ENCODE measurements at places on chromosomes 1 and 21.

GRCh38 chr1:31977385-31978131 lies 36.1 kb upstream of the KHDRBS1 start:
- no peak for DNase-seq
- H3K27ac ChIP-seq, result no peak overlapping the region
- H3K27me3 ChIP-seq, result no peaks in the 10 kb centered on the region
- H3K36me3 ChIP-seq, result no peaks in the 10 kb centered on the region
- peaks cover 3% of the 10 kb centered on the region for H3K4me1 ChIP-seq
- H3K4me3 ChIP-seq, result no peak overlapping the region

DNA sequence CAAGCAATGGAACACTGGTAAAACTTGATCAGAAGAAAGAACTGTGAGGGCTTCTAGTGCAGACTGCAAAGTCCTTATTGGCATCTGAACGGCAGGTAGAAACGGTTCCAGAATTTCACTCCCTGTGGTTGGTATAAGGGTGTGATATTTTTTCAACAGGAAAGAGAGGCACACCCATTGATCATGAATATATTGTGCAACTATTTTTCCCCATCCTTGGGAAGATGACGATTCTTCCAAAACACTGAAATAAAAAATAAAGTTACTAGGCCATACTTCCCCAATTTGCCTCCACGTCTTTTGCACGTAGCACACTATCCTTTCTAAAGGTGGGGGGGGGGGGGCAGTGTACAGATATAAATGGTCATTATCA lies 49.6 kb downstream of the TARBP1 start:
- no peaks in the 10 kb centered on the region for H3K36me3 ChIP-seq
- no peak overlapping the region for H3K27ac ChIP-seq
- no peak overlapping the region for H3K4me3 ChIP-seq
- DNase-seq, result no peak

GRCh38 chr1:69737527-69738185 lies 169.9 kb downstream of the LRRC7 start:
- no peaks in the 10 kb centered on the region for H3K36me3 ChIP-seq
- no peak overlapping the region for H3K27ac ChIP-seq
- H3K27me3 ChIP-seq, result no peaks in the 10 kb centered on the region
- peak; percentile 86 for DNase-seq

DNA sequence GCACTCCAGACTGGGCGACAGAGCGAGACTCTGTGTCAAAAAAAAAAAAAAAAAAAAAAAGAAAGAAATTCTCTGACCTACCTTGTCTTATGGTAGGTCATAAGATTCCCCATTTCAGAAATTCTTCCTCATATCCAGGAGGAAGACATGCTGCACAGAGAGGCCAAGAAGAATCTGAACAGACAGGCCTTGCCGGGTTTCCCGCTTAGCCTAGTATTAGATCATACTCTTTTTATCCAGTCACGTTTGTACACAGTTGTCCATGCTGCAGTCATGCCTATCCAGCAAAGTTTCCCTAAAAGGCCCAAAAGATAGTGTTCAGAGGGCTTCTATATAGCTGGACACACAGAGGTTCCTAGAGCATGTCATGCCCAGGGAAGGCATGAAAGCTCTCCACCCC lies 93.6 kb upstream of the CHODL start:
- H3K27ac ChIP-seq, result no peak overlapping the region
- H3K36me3 ChIP-seq, result no peaks in the 10 kb centered on the region
- DNase-seq, result peak; percentile 48
- H3K27me3 ChIP-seq, result no peaks in the 10 kb centered on the region
- H3K4me1 ChIP-seq, result no peaks in the 10 kb centered on the region

DNA sequence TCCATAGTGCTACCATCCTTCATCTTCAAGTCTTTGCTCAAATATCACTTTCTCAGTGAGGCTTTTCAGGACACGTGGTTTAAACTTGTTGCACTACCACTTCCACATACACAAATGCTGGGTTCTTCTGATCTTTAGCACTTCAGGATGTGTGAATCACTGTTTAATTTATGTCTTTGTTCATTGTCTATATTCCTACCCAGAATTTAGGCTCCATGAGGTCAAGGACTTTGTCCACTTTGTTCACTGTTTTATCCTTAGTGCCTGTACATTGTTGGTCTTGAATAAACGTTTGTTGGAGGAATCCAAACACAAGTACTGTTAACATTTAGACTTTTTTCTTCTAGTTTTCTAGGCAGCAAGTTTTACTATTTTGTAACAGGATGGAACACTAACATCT lies 42.6 kb upstream of the RALGPS2 start:
- no peaks in the 10 kb centered on the region for H3K36me3 ChIP-seq
- H3K4me1 ChIP-seq, result peaks cover 2% of the 10 kb centered on the region
- no peak overlapping the region for H3K27ac ChIP-seq
- H3K4me3 ChIP-seq, result no peak overlapping the region
- no peaks in the 10 kb centered on the region for H3K27me3 ChIP-seq
- DNase-seq, result no peak

DNA sequence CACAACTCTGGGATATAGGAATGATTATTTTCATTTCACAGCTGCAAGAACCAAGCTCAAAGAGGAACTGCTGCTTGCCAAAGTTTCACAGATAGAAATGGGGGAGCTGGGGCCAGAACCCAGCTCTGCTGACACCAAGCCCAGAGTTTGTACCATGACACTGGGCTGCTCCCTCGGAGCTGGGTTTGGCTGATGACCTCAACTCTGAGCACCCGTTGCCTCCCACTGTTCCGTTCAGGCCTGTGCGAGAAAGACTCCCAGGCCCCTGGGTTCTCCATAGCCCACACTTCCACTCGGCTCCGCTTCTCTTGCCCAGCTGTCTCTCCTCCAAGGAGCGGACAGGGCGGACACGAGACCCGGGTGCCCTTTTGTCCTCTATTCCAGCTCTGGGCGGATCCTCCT lies 55.2 kb downstream of the NGF start:
- no peak overlapping the region for H3K27ac ChIP-seq
- H3K36me3 ChIP-seq, result peaks cover 4% of the 10 kb centered on the region
- H3K4me1 ChIP-seq, result peaks cover 4% of the 10 kb centered on the region
- no peaks in the 10 kb centered on the region for H3K27me3 ChIP-seq
- no peak overlapping the region for H3K4me3 ChIP-seq
- no peak for DNase-seq

DNA sequence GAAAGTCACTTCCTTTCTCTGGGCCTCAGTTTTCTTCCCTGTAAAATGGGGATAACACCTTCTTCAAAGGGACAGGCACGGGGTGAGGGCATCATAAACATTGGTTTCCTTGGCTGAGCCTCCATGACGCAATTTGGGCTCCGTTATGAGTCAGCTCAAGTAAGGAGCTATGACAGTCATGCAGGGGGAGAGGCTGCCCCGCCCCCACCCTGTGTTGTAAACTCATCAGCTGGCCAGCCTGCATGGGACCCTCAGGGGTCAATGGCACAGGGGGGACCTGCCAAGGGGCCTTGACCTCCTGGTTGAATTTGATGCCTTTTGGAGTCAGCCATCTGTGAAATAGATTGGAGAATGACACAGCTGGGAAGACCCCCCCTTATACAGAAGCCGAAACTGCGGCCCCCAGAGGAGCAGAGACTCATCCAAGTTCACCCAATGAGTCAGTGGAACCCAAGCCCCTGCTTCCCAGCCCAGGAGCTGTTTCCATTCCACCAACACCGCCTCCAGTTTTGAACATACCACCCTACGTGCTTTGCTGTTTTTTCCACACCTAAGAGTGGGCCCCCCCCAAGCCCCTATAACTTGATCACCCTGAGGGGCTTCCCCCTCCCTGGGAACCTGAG lies 36.8 kb upstream of the RUNX3 start:
- peak; percentile 11 for DNase-seq
- no peaks in the 10 kb centered on the region for H3K27me3 ChIP-seq
- no peak overlapping the region for H3K27ac ChIP-seq
- no peak overlapping the region for H3K4me3 ChIP-seq

DNA sequence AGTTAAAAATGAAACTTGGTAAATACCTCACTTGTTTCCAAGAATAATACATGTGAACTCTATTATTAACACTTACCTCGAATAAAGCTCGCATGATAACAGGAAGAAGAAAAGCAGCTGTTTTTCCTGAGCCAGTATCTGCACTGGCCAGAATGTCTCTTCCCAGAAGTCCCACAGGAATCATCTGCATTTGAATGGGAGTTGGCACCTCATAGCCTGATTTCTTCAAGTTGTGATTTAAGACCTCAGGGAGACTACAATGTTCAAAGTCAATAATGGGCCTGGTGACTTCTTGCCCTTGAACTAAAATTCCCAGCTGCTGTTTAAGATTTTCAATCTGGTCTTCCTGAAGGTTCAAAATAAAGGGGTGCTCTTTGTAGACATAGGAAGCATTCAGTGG lies 3.8 kb downstream of the DDX59 start:
- no peaks in the 10 kb centered on the region for H3K27me3 ChIP-seq
- no peaks in the 10 kb centered on the region for H3K4me1 ChIP-seq
- no peak overlapping the region for H3K4me3 ChIP-seq
- DNase-seq, result no peak
- peaks cover 12% of the 10 kb centered on the region for H3K36me3 ChIP-seq

DNA sequence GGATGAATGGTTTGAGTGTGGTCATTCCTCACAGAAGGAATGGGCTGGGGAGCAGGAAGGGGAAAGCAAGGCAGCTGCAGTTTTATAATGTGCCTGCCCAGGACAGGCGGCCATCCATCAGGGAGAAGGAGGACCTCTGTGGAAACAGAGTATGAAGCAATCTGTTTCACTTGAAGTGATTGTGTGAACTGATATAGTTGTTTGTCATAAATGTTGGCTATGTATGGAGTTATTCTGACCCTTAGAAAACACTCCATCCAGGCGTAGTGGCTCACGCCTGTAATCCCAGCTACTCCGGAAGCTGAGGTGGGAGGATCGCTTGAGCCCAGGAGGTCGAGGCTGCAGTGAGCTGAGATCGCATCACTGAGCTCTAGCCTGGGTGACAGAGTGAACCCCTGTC lies 46.5 kb downstream of the NENF start:
- H3K27me3 ChIP-seq, result no peaks in the 10 kb centered on the region
- H3K4me1 ChIP-seq, result no peaks in the 10 kb centered on the region
- H3K27ac ChIP-seq, result no peak overlapping the region
- DNase-seq, result peak; percentile 72
- no peak overlapping the region for H3K4me3 ChIP-seq
- no peaks in the 10 kb centered on the region for H3K36me3 ChIP-seq

- peaks cover 9% of the 10 kb centered on the region for H3K4me1 ChIP-seq
- H3K27me3 ChIP-seq, result no peaks in the 10 kb centered on the region
- H3K4me3 ChIP-seq, result no peak overlapping the region
Measured at GRCh38 chr1:242784084-242784483, 259.6 kb upstream of the PLD5 start.

GRCh38 chr1:83716641-83717040 lies 282.3 kb downstream of the TTLL7 start:
- H3K4me1 ChIP-seq, result peaks cover 4% of the 10 kb centered on the region
- H3K4me3 ChIP-seq, result no peak overlapping the region
- no peak overlapping the region for H3K27ac ChIP-seq

GRCh38 chr1:34075576-34075975 lies 89.5 kb downstream of the CSMD2 start:
- H3K4me3 ChIP-seq, result no peak overlapping the region
- H3K36me3 ChIP-seq, result no peaks in the 10 kb centered on the region
- H3K4me1 ChIP-seq, result no peaks in the 10 kb centered on the region
- no peaks in the 10 kb centered on the region for H3K27me3 ChIP-seq
- DNase-seq, result no peak
- H3K27ac ChIP-seq, result no peak overlapping the region

GRCh38 chr1:17711941-17712340 lies 43.2 kb upstream of the ACTL8 start:
- no peak for DNase-seq
- no peaks in the 10 kb centered on the region for H3K4me1 ChIP-seq
- H3K36me3 ChIP-seq, result no peaks in the 10 kb centered on the region

- H3K4me3 ChIP-seq, result no peak overlapping the region
- H3K27ac ChIP-seq, result no peak overlapping the region
- no peaks in the 10 kb centered on the region for H3K4me1 ChIP-seq
- H3K27me3 ChIP-seq, result no peaks in the 10 kb centered on the region
- no peak for DNase-seq
Measured at GRCh38 chr1:17825273-17826164, 70.4 kb downstream of the ACTL8 start.

- no peaks in the 10 kb centered on the region for H3K4me1 ChIP-seq
- no peak for DNase-seq
- no peak overlapping the region for H3K4me3 ChIP-seq
- no peak overlapping the region for H3K27ac ChIP-seq
Measured at GRCh38 chr1:158976219-158976618, 33.5 kb upstream of the IFI16 start.

DNA sequence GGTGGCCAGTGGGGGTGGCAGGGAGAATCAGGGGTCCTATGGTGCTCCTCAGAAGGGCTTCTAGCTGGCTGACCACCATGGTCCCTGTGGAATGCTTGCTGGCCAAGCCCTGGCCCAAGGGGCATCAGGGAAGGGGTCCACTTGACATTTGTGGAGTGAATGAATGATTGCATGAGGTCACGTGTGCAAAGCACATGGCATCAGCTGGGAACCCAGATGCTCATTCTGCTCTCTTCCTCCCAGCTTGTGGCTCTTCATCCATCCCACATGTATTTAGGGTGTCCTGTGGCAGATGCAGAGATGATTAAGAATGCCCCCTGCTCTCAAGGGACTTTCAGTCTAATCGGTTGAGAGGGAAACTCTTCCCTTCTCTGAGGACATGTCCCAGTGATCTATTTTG lies 27.1 kb upstream of the PADI4 start:
- H3K4me3 ChIP-seq, result no peak overlapping the region
- H3K4me1 ChIP-seq, result no peaks in the 10 kb centered on the region
- H3K36me3 ChIP-seq, result no peaks in the 10 kb centered on the region

GRCh38 chr1:221470000-221470698 lies 271.7 kb downstream of the DUSP10 start:
- H3K4me1 ChIP-seq, result no peaks in the 10 kb centered on the region
- H3K36me3 ChIP-seq, result no peaks in the 10 kb centered on the region
- peak; percentile 33 for DNase-seq
- no peak overlapping the region for H3K4me3 ChIP-seq
- H3K27ac ChIP-seq, result no peak overlapping the region

DNA sequence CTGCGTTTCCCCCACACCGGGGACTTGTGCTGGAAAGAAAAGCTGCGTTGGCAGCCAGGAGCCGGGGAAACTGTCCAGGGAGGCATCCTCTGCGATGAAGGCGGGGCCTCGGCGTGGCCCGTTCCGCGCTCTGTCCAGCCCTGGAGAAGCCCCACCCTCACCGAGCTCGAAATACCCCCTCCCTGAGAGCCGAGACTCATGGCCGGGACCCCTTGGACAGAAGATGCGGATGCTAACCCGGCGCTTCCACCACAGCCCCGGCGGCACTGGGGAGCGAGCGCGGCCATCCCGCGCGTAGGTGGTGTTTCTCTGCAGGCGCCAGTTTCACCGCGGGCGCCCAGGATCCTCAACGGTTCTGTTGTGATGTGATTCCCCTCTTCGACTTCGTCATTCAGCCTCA lies 31.6 kb downstream of the PDE9A start:
- no peak overlapping the region for H3K4me3 ChIP-seq
- peaks cover 24% of the 10 kb centered on the region for H3K36me3 ChIP-seq
- DNase-seq, result no peak
- H3K27me3 ChIP-seq, result no peaks in the 10 kb centered on the region
- no peak overlapping the region for H3K27ac ChIP-seq

GRCh38 chr1:13775916-13776315 lies 75.9 kb downstream of the PRDM2 start:
- no peak overlapping the region for H3K4me3 ChIP-seq
- H3K36me3 ChIP-seq, result peaks cover 54% of the 10 kb centered on the region
- no peak for DNase-seq
- H3K27me3 ChIP-seq, result no peaks in the 10 kb centered on the region
- H3K4me1 ChIP-seq, result no peaks in the 10 kb centered on the region
- H3K27ac ChIP-seq, result no peak overlapping the region

- no peak overlapping the region for H3K27ac ChIP-seq
- H3K4me3 ChIP-seq, result no peak overlapping the region
- H3K4me1 ChIP-seq, result peaks cover 3% of the 10 kb centered on the region
- no peaks in the 10 kb centered on the region for H3K36me3 ChIP-seq
- no peaks in the 10 kb centered on the region for H3K27me3 ChIP-seq
Measured at GRCh38 chr21:39630191-39630591, 17.5 kb downstream of the B3GALT5 start.

All from trophoblast cell (in vitro differentiated cells and primary cell).